ENCODE measurements at places on chromosomes 6 and 20. TPM values are rescaled to one million over a fixed set of nuclear protein-coding genes. Genes with fewer than 3 reads are reported as not detected.

Gene ANKRD66
- 0.34 TPM for total RNA-seq

Gene LPA
- 0.31 TPM for total RNA-seq

Gene PROCR
- total RNA-seq = 5.8 TPM

Gene SYTL3
- total RNA-seq = 2.2 TPM

- no peak for DNase-seq
Measured at GRCh38 chr6:313087-313486, 20.8 kb downstream of the DUSP22 start.

GRCh38 chr6:135880066-135880972, 28.8 kb downstream of the PDE7B start:
- no peak for DNase-seq

DNA sequence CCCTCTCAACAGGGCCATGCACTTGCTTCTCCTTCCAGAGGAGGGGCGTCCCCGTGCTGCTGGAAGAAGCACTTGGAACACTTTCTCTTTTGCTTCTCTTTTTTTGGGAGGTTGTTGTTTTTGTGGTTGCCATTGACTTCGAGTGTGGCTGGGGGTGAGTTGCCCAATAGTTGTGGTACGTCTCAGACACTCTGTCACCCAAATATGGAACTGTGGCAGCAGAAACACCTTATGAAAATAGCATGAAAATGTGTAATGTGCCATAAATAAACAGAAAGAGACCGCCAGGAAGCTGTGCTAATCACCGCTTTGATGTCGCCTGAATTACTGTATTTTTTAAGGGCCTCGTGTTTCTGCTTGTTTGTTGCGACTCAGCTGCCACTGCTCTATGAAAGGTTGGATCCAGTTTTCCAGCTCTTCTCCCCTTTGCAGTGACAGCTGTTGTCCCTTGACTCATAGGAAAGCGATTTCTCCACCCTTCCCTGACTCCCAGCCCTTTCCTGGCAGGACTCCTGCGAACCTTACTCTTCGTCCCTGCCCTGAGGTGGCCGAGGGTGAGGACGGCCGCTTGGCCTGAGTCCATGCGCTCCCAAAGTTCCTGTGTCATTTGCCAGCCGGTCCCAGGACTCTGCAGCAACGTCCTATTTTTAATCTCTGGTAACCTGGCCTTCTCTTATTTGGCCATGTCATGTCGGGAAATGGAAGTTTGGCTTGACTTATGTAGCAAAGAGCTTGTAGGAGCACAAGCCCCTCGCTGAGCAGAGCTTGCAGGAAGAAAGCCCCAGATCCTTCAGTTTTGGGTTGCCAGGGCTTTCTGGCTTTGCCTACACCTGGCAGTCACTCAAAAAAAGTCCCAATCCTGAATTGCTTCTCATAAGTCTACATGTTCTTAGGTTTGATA, 694.6 kb downstream of the QKI start:
- DNase-seq = no peak

GRCh38 chr6:158040051-158040803, 58.6 kb downstream of the SYNJ2 start:
- no peak for DNase-seq

DNA sequence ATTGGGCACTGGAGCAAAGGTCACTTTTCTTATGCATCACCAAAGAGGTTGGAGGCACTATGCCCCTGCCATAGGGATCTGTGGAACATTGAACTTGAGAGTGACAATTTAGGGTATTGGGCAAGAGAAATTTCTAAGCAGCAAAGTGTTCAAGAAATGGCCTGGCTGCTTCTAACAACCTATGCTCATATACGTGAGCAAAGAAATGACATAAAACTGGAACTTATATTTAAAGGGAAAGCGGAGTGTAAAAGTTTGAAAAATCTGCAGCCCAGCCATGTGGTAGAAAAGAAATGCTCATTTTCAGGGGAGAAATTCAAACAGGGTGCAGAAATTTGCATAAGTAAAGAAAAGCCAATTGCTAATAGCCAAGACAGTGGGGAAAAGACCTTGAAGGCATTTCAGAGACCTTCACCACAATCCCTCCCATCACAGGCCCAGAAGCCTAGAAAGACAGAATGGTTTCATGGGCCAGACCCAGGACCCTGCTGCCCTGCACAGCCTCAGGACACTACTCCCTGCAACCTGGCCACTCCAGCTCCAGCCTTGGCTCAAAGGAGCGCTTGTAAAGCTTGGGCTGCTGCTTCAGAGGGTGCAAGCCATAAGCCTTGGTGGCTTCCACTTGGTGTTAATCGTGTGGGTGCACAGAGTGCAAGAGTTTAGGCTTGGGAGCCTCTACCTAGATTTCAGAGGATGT, 24.4 kb downstream of the NCR2 start:
- DNase-seq = peak; percentile 22

- no peak for DNase-seq
Measured at GRCh38 chr20:13111249-13111911, 102.6 kb downstream of the SPTLC3 start.

GRCh38 chr6:124924333-124924759, 37.9 kb upstream of the RNF217 start:
- DNase-seq = no peak

DNA sequence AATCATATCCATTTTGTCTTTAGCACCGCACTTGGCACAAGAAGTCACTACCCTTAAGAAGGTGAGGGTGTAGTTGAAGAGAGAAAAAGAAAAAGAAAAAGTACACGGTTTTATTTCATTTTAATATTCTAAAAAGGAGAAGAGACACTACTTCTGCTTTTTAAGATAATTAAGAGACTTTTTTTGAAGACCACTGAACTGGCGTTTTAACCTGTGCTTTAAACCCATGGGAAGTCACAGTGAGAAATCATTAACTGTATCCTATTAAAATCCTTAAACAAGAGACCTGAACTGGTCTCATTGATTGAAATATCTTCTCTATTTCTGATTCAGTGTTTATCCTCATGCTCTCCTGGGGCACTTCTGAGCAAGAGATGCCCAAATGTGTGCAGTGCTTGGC, 243.5 kb downstream of the TMEM242 start:
- no peak for DNase-seq

DNA sequence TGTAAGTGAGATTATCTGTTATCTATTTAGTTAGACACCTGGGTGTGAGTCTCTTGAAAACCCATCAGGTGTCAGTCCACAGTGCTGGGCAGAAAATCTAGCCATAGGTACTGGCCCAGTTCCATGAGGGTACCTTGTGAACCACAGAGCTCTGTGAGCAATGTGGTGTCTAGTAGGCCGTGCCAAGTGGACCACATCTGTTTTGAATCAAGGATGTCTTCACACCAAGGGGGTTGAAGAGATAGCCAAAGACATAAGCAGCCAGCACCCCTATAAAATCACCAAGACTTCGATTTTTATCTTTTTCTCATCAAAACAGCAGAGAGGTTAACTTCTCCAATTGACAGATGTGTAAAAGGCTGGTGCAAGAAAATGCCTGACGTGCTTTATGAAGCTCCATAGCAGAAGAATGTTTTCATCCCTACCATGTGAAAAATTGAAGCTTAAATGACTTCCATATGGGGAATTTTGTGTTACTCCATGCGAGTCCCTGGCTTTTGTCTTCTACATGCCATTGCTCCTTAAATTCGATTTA, 368.7 kb downstream of the HAO1 start:
- DNase-seq = no peak

DNA sequence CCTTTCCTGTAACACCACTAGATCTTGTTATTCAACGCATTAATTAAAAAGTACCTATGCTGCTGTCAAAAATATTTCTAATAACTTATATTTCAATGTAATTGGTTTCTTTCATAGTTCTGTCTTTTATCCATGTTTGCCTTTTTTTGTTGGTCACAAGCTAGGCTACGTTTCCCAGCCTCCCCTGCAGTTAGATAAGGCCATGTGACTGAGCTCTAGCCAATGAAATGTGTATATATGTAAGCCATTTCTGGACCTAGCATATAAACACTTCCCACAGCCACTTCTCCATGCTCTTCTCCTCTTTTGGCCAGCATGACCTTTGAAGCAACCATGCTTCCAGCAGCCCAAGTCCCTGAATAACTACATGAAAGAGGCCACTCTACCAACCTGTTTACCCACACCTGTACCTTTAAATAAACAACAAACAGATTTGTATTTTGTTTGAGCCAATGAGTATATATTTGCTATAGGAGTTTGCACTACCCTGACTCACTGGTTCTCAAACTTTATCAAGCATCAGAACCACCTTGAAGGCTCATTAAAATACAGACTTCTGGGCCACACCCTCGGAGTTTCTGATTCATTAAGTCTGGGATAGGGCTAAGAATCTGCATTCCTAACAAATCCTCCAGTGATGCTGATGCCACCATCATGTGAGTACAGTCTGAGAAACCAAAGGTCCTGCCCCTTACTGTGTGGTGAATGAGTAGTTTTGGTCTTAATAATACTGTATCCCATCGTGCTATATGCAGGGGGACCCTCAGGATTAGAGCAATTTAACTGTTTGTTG, 45.6 kb upstream of the BEND6 start:
- DNase-seq = no peak

DNA sequence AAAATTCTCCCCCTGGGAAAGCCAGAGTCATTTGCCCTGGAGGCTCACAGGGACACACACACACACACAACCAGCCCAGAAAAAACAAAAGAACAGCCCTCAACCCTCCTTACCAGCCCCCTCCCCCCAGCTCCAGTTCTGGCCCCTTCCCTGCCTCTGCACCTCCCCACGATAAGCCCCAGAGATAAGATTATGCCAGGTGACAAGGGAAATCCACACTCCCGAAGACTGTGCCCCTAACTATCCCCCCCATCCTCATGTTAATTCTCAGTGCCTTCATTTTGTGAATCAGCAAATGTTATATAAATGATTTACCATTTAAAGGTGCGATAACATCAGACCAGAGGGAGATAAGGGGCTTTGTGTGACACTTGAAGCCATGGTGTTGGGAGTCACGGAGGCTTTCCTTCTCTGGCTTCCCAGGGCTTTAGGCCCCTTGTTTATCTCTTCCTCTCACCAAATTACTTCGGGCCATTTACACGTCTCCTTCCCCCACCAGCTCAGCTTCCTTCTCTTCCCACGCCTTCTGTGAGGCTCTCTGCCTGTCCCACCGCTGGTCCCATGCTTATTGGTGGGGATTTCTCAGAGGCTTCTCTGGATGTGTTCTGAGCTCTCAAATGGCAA, 12.5 kb upstream of the FOXC1 start:
- DNase-seq = no peak

Measured in type B pancreatic cell (in vitro differentiated cells).